ENCODE measurements at places on chromosomes 5 and 9. TPM values are rescaled to one million over a fixed set of nuclear protein-coding genes. Genes with fewer than 3 reads are reported as not detected.

DNA sequence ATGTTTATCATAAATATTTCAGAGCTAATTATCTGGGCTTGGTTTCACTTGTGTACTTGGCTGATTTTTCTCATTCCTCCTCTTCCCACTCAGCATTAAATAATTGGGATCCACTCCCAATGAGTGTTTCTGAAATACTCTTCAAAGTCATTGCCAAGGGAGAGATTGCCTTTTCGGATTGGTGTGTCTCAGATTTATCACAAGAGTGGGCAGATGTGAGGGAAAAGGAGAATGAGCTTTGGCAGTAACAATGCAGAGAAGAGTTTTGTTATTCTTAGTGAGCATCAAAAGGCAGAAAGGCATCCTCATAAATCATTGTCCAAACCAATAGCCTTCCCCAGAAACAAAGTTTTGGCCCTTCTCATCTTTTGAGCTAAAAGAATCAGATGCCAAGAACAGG, 79.2 kb downstream of the SEMA5A start:
- no peak for DNase-seq

NAIP gene
- 1.7 TPM for total RNA-seq

PHF24 gene
- not detected for total RNA-seq

DNA sequence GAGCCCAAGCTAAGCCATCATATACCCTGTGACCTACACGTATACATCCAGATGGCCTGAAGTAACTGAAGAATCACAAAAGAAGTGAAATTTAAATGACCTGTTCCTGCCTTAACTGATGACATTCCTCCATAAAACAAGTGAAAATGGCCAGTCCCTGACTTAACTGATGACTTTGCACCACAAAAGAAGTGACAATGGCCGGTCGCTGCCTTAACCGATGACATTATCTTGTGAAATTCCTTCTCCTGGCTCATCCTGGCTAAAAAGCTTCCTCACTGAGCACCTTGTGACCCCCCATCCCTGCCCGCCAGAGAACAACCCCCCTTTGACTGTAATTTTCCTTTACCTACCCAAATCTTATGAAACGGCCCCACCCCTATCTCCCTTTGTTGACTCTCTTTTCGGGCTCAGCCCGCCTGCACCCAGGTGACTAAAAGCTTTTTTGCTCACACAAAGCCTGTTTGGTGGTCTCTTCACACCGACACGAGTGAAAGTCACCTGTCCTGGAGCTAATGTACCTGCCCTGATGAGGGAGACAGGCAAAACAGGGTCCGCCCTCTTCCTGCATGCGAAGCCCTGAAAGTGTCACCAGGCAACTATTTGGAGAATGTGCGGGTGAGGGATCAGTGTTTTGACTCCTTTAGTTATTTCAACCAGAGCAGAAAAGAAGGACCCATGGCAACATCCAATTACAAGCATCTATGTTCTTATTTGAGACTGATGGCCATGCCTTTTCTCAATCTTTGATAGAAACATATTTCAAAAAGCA, 266.1 kb downstream of the SMARCA2 start:
- DNase-seq: peak; percentile 8

HRCT1 gene
- 1.7 TPM for total RNA-seq

DNA sequence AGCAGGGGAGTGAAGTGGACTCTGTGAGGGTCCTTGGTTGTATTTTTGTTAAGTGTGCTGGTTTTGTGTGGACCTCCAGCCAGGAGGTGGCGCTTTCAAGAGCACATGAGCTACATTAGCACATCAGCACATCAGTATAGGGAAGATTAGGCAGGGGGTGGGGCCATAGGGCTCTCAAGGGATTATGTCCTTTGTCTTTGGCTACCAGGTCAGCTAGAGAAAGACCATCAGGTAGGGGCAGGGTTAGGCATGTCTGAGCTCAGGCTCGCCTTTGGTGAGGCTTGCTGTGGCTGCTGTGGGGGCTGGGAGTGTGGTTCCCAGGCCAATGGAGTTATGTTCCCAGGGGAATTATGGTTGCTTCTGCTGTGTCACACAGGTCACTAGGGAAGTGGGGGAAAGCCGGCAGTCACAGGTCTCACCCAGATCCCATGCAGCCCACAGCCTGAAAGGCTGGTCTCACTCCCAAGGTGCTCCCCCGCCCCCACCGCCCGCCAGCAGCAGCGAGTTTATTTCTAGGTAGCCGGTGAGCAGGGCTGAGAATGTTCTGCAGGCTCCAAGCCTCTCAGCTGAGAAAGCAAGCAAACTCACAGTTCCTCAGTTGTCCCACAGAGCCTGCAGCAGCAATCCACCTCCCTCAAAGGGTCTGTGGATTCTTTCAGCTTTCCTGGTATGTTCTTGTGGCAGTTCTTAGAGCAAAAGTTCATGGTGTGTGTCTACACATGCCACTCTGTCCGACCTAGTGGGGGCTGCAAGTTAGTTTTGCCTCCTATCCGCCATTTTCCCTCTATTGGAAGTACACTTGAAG, 13.7 kb downstream of the OR1J1 start:
- no peak for DNase-seq

DNA sequence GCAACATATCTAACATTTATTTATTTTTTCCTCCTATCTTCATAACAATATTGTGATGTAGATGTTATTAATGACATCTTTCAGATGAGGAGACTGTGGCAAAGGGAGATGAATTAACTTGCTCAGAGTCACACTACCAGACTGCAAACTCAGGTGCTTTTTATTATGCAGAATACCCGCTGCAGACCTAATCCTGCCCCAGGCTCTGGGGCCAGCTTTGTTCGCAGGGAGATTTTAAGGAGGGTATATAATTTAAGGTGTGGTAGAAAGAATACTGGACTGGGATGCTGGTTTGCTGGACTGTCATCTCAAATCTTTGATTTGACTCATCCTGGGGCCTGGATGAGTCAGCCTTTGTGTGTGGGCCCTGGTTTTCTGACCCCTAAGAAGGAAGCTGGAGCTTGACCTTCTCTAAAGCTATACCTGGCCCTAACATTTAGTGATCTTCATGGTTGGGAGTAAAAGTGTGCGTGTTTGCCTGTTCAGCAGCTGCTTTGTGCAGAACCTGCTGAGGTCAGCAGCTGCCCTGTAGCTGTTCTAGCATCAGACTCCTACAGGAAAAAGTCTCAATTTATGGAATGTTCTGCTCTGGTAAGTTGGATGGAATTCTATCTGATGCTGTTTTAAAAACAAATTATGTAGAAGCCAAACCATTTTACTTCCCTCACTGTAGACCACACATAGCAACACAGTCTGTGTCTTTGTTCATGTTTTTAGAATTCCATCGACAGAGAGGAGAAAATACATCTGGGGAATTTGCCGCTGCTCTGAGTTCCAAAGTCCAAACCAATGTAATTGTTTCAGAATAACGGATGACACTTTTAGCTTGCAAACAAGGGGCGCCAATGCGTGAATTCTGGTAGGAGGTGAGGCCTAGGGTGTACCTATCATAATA, 4.5 kb downstream of the SLC36A1 start:
- DNase-seq: peak; percentile 69

GRXCR2 gene
- not detected for total RNA-seq

GRCh38 chr9:77927265-77927664, 104.3 kb downstream of the GNAQ start:
- DNase-seq: peak; percentile 45

GDNF gene
- total RNA-seq: 0.18 TPM

DNA sequence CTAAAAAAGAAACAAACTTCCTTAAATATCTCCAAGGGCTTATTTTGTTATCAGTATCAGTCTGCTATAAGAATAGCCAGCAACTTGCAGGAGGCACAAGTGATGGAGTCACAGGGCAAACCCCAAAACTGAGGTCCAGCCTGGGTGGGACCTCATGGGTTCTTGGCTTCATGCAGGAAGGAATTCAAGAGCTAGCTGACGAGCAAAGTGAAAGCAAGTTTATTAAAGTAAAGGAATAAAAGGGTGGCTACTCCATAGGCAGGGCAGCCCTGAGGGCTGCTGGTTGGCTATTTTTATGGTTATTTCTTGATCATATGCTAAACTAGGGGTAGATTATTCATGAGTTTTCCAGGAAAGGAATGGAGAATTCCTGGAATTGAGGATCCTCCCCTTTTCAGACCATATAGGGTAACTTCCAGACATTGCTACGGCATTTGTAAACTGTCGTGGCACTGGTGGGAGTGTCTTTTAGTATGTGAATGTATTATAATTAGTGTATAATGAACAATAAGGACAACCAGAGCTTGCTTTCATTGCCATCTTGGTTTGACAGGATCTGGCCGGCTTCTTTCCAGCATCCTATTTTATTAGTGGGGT, 231.9 kb downstream of the ADAMTSL1 start:
- DNase-seq: no peak

INSL4 gene
- not detected for total RNA-seq

- DNase-seq: no peak
Observed at GRCh38 chr5:6260846-6261245, 117.5 kb downstream of the MED10 start.

DNA sequence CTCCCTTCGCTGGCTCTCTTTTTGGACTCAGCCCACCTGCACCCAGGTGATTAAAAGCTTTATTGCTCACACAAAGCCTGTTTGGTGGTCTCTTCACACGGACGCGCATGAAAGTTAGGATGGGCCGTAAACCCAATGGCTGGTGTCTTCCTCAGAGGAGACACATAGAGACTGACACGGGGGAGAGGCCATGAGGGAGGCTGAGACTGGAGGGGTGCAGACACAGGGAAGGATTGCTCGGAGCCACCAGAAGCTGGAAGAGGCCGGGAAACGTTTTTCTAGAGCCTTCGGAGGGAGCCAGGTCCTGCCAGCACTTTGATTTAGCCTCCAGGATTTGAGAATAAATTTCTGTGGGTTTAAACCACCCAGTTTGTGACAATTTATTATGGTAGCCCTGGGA, 274.9 kb downstream of the AGTPBP1 start:
- no peak for DNase-seq

CDH9 gene
- total RNA-seq: not detected

- DNase-seq: peak; percentile 25
Observed at GRCh38 chr9:15711931-15712330, 159.1 kb downstream of the CCDC171 start.

GRCh38 chr5:16757989-16758501, 141.2 kb upstream of the RETREG1 start:
- DNase-seq: no peak

- DNase-seq: no peak
Observed at GRCh38 chr5:177973066-177973635, 22.9 kb downstream of the PROP1 start.

DNA sequence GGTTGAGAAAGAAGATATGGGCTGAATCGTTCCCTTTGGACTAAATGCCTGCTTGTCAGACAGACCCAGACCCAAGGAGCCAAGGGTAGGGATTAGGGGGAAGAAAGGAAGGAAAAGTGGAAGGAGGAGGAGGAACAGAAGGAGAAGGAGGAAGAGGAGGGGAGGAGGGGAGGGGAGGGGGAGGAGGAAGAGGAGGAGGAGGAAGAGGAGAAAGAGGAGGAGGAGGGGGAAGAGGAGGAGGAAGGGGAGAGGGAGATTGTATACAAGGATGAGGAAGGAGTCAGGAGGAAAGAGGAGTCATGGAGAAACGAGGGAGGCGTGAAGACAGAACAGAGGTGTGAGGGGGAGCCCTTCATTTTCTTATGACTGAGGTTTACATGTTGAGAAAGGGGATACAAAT, 46.9 kb upstream of the DNAH5 start:
- DNase-seq: no peak

DNA sequence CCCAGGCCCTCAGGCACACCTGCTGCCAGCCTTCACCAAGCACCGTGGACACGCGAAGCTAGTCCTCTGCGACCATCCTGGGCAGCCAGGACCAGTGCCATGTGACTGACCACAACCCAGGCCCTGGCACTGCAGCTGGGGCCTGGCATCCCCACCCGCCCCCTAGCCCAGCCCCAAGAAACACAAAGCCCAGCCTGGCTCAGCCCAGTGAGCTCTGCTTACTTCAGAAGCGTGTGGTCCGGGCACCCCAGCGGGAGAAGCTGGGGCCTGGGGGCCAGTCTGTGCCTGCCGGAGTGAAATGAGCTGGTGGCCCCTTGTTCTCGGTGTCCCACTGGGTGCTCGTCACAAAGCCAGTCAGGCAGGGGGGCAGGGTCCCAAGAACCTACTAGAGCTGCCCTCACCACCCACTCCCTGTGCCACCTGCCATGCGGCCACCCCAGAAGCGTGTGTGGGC, 87.9 kb downstream of the KCNT1 start:
- no peak for DNase-seq

- DNase-seq: peak; percentile 89
Observed at GRCh38 chr5:53256746-53257145, 147.2 kb upstream of the MOCS2 start.

INSL6 gene
- not detected for total RNA-seq

FOXD4L5 gene
- total RNA-seq: under 0.01 TPM

- peak; percentile 2 for DNase-seq
Observed at GRCh38 chr5:158758675-158759074, 341.0 kb downstream of the EBF1 start.

DNA sequence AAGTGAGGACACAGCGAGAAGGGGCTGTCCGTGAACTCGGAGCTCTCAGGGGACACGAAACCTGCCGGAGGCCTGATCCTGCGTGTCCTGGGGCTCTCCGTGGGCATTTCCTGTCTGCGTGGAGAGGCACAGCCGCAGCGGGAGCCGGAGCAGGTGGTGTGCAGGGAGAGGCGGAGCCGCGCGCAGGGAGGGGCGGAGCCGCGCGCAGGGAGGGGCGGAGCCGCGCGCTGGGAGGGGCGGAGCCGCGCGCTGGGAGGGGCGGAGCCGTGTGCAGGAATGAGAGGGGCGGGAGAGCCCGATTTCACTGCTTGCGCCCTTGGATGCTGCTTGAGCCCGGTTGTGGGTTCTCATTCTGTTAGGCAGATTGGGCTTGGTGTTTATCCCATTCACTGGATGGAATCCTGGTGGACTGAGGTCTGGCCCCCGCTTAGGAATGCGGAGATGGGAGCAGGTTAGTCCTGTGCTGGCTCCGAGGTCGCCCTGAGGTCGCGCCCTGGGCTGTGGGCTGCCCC, 26.7 kb downstream of the NDUFS6 start:
- DNase-seq: no peak

CSF1R gene
- 0.36 TPM for total RNA-seq

EQTN gene
- not detected for total RNA-seq

SARDH gene
- total RNA-seq: 5.0 TPM

DNA sequence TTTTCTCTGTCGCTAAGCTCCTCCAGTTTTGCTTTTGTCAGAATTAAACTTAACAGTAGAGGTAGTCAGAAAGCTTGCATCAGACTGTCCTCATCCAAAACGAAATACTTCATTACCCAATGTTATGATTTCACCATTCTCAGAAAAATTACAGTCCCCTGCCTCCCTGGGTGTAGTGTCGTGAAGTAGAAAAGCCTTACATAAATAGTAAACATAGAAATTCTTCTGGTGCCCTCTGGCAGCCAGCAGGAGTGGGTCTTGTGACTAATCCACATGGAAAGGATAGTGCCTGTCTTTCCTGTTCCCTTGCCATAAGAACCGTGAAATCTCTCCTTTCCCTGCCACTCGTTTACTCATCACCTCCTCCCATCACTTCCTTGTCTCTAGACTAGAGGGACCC, 230.6 kb downstream of the GNA14 start:
- DNase-seq: peak; percentile 79

GRCh38 chr5:126309860-126310259, 113.3 kb upstream of the GRAMD2B start:
- DNase-seq: no peak

All from IMR-90 (cell line).